ENCODE measurements at places on chromosomes 2 and 18.

DNA sequence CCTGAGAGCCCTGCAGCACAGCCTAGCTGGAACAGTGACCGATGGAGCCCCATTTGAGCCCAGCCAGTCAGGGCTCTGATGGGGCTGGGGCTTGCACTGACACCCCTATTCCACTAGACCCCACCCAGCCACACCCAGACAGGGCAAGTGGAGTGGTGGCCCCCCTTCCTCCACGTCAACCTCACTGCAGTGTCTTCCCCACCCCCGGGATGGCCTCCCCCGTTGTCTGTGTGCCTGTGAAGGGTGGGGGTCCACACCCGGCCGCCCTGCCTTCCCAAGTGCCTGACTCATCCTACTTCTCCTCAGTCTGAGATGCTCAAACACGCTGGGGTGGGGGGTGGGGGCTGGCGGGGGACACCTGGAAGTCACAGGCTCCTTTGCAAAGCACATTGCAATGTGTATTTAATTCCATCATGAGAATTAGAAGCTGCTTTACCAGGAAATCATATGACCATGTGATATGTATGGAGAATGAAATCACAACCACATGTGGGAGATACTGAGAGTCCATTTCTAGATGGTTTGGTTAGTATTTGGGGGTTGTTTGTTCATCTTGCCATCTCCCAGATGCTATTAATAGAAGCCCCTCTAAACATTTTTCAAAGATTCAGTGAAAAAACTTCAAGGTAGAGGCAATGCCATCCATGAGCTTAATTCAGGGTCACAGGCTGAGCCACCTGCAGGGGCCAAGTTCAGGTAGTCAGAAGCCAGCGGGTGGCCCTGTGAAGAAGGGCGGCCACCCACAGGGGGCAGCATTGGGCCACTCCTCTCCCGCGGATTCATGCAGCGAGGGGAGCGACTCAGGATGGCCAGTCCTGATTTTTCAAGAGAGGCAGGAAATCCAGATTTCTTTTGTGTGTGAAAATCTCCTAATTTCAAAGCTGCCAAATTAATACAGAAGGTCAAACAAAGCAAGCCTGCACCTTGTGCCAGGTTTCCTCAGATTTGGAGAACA lies 22.7 kb upstream of the GMPPA start:
- DNase-seq = peak; percentile 94

DNA sequence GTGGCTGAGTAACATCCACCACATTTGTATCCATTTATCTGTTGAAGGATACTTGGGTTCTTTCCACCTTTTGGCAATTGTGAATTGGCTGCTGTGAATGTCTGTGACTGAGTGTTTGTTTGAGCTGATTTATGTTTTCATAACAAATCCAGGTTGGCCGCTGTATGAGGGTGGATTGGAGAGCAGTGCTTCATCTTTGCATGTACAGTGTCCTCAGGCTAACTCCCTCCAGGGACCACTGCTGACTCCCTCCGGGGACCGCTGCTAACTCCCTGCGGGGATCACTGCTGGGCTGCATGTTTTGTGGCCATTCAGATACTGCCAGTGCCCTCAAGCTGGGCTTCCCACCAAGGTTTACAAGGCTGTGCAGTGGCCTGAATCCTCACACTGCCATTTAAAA lies 10.2 kb downstream of the BOK start:
- DNase-seq = no peak

DNA sequence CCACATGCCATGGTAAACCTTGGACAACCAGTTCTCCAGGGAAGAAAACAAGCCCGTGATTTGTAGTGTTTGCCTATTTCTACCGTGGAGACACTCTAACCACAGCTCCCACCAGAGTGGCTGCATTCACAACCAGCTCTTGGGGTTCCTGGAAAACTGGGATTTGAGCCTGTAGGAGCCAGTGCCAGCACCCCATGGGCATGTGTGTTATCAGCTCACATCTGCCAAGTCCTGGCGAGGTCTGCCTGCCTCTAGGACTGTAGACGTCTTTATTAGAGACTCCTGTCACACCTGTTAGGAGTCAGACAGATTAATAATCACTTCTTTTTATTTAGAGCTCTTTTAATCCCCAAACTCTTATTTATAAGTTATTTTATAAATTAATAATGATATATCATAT lies 41.0 kb downstream of the INPP5D start:
- DNase-seq = no peak

DNA sequence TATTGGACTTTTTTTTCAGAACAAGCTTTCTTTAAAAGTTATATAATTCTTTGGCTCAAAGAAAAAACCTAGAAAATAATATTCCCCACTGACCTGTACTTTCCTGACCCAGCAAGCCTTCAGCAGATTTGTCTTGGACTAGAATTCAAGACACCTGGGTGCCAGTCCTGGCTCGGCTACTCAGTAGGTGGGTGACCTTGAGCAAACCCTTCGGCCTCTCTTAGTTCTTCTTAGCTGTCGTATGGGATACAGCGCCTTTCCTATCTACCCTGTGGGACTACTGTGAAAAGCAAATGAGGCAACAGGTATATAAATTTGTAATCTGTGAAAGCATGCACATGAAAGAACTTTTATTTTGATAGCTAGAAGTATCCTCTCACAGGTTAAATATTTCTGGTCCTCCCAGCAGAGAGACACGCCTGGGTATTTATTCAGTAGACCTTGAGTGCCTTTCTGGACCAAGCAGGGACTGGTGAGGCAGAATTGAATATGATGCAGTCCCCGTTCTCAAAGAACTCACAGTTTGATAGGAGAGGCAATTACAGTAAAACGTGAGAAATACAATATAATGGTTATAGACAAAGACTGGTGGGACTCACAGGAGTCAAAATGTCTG lies 69.4 kb upstream of the EPAS1 start:
- no peak for DNase-seq

- no peak for DNase-seq
These were observed 715 bp upstream of the CFAP36 start for GRCh38 chr2:55518841-55519165.

DNA sequence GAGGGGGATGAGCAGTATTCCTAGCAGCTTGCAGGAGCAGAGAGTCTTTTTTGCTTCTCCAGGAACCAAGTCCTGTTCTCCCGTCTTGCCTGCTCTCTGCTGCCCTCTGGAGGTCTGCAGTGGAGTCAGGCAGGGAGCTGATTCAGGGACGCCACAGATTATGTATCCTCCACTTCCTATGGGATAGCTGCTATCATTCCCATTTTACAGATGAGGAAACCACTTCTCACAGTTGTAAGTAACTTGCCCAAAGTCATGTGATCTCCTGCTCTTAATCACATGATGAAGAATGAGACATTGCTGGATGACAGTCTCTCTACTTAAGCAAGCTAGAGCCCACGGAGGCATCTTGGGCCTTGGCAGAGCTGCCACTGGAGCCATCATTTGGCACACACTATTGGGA lies 8.3 kb downstream of the SLC4A5 start:
- DNase-seq = peak; percentile 48

DNA sequence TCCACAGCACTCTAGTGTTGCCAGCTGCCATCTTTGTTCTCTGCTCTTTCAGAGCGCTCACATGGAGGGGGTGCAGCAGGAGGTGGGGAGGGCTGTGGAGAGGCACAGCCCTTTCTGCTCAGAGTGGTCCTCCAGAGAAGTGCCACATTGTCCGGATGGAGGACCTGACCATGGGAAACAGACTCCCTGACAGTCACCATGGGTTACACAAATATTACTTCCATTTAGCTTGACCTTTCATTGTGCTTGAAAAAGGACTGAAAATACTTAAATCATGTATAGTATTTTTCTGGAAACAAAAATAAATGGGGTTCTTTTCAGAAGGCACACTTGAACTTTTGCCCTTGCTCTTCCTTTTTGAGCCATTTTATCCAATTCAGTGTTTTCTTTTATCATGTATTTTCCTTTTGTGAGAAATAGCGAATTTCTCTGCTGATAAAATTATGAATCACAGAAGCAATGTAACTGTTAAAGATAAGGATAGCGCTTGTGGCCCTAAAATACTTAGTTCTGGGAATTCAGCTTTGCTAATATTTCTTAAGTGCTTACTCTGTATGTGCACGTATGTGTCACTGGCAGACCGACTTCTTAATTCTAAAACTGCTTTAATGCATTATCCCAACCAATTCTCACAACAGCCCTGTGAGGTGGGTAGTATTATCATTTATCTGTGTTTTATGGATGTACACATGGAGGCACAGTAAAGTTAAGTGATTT lies 34.2 kb downstream of the SPATS2L start:
- no peak for DNase-seq

DNA sequence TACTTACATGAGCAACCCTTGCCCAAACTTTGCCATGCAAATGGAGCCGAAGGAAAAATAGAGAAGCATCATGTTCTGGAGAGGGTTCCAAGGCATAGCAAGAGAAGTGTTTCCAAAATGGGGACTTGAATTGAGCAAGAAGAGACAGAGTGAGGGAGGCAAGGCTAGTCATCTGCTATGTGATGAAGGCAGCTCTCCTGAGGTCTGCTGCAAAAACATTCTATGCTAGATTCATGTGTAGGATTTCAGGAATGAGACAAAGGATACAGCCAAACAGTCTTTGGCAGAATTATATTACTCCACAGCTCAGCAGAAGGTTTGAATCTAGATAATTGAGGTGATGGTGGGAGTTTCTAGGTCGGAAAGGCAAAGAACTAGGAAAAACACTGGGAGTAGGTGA lies 24.1 kb upstream of the MRPL19 start:
- no peak for DNase-seq

- no peak for DNase-seq
These were observed 41.0 kb downstream of the DIPK1C start for GRCh38 chr18:74416124-74416523.

DNA sequence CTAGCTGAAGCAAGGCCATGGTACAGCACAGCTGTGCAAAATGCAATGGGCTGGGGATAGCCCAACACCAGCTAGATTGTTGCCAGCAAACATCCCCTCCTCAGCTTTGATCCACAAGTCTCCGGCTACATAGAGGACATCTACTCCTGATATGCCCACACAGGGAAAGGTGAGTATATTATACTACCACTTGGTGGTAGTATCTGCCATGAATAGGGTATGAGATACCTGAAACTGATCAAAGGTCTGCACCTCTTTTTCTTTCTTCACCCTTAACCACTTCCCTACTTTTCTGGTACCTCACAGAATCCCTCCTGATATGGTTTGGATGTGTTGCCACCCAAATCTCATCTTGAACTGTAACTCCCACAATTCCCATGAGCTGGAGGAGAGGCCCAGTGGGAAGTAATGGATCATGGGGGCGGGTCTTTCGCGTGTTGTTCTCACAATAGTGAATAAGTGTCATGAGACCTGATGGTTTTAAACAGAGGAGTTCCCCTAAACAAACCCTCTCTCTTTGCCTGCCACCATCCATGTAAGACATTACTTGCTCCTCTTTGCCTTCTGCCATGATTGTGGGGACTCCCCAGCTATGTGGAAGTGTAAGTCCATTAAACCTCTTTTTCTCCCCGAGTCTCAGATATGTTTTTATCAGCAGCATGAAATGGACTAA lies 279.6 kb downstream of the TXNL1 start:
- no peak for DNase-seq

DNA sequence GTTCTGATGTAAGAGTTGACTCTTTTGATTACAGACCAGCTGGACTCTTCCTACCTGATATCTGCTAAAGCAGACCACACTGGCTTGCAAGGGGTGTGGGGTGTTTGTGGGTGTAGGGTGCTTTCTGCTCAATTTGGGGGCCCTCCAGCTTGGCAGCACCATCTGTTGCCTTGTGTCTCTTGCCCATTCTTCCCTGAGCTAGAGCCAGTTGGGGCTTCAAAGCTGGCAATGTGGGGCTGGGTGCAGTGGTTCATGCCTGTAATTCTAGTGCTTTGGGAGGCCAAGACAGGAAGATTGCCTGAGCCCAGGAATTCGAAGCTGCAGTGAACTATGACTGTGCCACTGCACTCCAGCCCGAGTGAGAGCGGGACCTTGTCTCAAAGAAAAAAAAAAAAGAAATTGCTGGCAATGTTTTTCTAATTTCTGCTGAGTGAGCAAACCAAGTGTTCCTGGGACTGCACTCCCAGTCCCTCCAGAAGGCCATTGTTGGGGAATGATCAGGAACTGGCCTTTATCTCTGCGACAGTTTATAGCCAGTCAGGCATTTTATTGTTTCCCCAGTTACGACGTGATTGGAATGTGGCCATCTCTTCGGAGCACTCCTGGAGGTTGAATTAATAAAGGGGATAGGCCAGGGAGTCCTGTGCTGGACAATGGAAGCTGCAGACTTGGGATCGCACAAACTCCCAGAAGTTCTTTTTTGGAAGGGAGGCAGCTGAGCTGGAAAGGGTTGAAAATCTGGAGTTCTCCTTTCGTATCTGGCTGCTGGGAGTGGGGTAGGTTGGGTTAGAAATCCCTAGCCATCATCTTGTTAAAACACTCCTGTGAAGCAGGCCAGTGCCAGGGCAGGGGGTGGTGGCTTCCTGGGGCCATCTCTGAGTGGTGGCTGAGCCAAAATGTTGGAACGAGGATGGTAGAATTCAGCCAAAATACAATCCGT lies 57.2 kb downstream of the LIPG start:
- DNase-seq = no peak

DNA sequence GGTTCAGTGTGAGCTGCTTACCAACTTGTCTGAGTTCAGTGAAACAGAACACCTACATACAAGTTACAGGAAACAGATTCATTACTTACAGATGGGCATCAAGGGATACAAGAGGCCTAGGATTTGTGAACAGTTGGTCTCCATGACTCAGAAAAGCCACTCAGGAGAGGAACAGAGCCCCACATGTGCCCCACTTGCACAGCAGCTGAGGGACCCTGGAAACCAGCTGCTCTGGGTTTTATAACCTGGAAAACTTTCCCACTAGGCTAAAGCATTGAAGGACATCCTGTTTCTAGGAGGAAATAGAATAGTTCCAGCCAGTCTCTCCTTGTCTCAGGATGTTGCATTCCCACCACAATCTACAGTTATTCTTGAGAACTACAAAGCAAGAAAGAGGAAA lies 530.0 kb downstream of the ZNF804A start:
- DNase-seq = no peak

GRCh38 chr2:101204400-101205115 lies 48.1 kb upstream of the CNOT11 start:
- no peak for DNase-seq

GRCh38 chr2:168935810-168936581 lies 34.9 kb downstream of the G6PC2 start:
- no peak for DNase-seq

- no peak for DNase-seq
These were observed 251.8 kb upstream of the NETO1 start for GRCh38 chr18:73119574-73119973.

- DNase-seq = peak; percentile 76
These were observed 205.8 kb upstream of the SMAD2 start for GRCh38 chr18:48136051-48136826.

- no peak for DNase-seq
These were observed 4.6 kb downstream of the SERPINB13 start for GRCh38 chr18:63591725-63592124.

DNA sequence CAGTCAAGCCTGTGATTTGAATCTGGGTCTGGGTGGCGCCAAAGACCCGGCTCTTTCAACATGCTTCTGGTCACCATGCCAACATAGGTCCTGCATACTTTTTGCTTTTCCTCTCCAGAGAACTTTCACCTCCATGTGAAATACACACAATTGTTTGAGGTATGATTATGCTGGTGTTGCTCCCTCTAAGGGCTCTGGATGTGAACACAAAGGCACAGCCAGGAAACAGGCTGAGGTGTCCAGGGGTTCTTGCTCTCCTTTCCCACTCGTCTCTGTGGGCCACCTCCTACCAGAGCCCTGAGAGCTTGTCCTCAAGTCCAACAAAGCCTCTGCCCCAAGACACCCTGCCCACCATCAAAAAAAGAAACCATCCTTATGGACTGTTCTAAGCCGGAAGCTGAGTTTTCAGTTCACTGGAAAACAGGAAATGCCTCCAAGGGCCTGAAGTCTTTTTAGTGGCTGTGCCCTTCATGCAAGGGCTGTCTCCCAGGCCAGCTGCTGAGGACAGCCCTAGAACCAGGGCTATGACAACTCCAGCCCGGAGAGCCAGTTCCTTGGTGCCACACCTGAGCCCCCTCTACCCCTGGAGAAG lies 100.2 kb upstream of the EPAS1 start:
- DNase-seq = no peak

All from pancreas (tissue), 10 donors.